ENCODE measurements at places on chromosomes 11 and 22. TPM values are rescaled to one million over a fixed set of nuclear protein-coding genes. Genes with fewer than 3 reads are reported as not detected.

CPT1B gene
- total RNA-seq = 7.6 TPM

LMO2 gene
- 1.1 TPM for total RNA-seq

MYOD1 gene
- total RNA-seq = not detected

LRFN4 gene
- total RNA-seq = 106 TPM

OR4D11 gene
- total RNA-seq = not detected

AMPD3 gene
- total RNA-seq = 7.1 TPM

SAA2 gene
- total RNA-seq = not detected

CENPM gene
- total RNA-seq = 37.5 TPM

OR51B5 gene
- 0.10 TPM for total RNA-seq

TRAF6 gene
- total RNA-seq = 7.7 TPM

SESN3 gene
- 0.15 TPM for total RNA-seq

ADM gene
- total RNA-seq = 104 TPM

OR51T1 gene
- not detected for total RNA-seq

ELMOD1 gene
- total RNA-seq = 0.09 TPM

YAP1 gene
- 65.6 TPM for total RNA-seq

SCGB1D2 gene
- not detected for total RNA-seq

MTMR3 gene
- total RNA-seq = 9.3 TPM

RAG1 gene
- total RNA-seq = 0.37 TPM

MOGAT2 gene
- not detected for total RNA-seq

EHF gene
- 0.48 TPM for total RNA-seq

SLC25A18 gene
- 0.15 TPM for total RNA-seq

TSPAN18 gene
- 3.5 TPM for total RNA-seq

F2 gene
- 2.2 TPM for total RNA-seq

USP2 gene
- 0.68 TPM for total RNA-seq

NLRP14 gene
- total RNA-seq = not detected

CABP2 gene
- total RNA-seq = not detected

LRRC74B gene
- not detected for total RNA-seq

LSP1 gene
- 3.2 TPM for total RNA-seq

CACNA1I gene
- total RNA-seq = 0.03 TPM

OR6T1 gene
- total RNA-seq = not detected

BBOX1 gene
- total RNA-seq = not detected

RIN1 gene
- 36.4 TPM for total RNA-seq

MRGPRX4 gene
- total RNA-seq = not detected

OR8H1 gene
- total RNA-seq = not detected

SCUBE2 gene
- total RNA-seq = 0.43 TPM

OR52A1 gene
- total RNA-seq = not detected

MS4A2 gene
- total RNA-seq = not detected

TMEM123 gene
- 172 TPM for total RNA-seq

GLYATL2 gene
- not detected for total RNA-seq

TMEM25 gene
- 0.59 TPM for total RNA-seq

CABP4 gene
- not detected for total RNA-seq

NPAS4 gene
- total RNA-seq = not detected

TMEM109 gene
- 135 TPM for total RNA-seq

Measured in A549 treated with GW870086 at 1 μM for 4 hours (cell line).